ENCODE measurements at places on chromosomes 6 and 20.

DNA sequence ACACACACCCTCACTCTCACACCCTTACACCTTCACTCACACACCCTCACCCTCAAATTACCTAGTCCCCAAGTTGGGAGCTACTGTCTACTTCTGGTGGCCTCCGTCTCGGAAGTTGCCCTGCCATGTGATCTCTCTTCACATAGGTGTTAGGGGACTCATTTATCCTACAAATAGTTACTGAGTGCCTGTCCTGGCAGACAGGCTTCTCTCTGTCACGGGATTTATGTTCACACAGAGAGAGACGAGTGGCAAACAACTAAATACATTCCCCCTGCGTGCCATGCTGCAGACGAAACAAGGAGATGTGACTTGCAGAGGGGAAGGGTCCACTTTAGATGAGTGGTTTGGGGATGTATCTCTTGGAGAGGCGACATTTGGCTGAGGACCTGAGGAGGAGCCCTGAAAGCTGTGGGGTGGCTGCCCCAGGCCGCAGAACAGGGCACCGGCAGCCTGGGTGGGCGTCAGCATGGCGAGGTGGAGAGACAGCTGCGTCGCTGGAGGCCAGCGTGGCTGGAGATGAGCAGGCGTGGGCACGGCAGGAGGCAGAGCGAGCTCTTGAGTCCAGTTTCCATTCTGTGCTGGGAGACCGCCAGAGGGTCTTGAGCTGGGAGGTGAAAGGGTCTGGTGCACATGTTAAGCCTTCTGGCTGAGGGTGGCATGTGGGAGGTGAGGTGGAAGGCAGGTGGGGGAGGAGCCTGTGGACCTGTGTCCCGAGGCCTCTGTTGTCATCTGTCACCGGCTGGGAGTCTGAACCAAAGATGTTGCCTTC is 17.2 kb downstream of the DYNLT1 start:
- DNase-seq = no peak

- DNase-seq = no peak
These were observed 98.7 kb downstream of the SHLD1 start for GRCh38 chr20:5848711-5849505.

DNA sequence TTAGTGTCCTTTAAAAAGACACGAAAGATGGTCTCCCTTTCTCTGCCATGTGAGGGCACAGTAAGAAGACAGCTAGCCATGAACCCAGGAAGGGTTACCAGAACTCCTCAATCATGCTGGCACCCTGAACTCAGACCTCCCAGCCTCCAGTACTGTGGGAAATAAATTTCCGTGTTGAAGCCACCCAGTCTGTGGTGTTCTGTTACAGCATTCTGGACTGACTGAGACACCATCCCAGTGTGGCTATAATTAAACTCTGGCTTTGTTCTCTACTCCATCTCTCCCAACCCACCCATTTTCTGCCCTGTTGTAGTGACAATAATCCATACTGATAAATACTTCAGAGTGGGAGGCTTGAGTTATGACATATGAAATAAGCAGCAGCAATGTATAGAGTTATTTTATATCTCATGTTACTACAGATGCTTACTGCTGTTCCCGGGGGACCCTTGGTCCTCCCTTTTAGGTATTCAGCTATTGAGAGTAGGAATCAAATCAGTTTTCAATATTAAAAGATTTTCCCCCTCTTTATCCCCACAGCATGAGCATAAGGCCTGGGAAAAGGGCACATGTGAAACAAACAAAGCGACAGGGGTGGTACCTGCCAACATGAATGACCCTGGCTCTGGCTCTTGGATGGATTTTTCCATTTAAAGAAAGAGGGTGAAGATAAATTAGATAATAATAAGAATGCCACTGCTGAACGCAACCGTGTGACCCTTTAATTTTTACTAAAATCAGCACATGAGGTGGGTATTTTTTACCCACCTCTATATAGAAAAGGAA is 224.3 kb upstream of the SLC35B3 start:
- DNase-seq = no peak

- DNase-seq = no peak
These were observed 23.1 kb downstream of the ENPP3 start for GRCh38 chr6:131660195-131660594.

GRCh38 chr6:147839708-147840610 is 331.5 kb downstream of the SAMD5 start:
- no peak for DNase-seq

GRCh38 chr6:119034827-119035458 is 43.5 kb downstream of the FAM184A start:
- DNase-seq = no peak

- DNase-seq = no peak
These were observed 372.0 kb downstream of the PREX1 start for GRCh38 chr20:48455651-48456365.

GRCh38 chr6:4021854-4022695 is 56.9 kb downstream of the FAM217A start:
- DNase-seq = no peak

DNA sequence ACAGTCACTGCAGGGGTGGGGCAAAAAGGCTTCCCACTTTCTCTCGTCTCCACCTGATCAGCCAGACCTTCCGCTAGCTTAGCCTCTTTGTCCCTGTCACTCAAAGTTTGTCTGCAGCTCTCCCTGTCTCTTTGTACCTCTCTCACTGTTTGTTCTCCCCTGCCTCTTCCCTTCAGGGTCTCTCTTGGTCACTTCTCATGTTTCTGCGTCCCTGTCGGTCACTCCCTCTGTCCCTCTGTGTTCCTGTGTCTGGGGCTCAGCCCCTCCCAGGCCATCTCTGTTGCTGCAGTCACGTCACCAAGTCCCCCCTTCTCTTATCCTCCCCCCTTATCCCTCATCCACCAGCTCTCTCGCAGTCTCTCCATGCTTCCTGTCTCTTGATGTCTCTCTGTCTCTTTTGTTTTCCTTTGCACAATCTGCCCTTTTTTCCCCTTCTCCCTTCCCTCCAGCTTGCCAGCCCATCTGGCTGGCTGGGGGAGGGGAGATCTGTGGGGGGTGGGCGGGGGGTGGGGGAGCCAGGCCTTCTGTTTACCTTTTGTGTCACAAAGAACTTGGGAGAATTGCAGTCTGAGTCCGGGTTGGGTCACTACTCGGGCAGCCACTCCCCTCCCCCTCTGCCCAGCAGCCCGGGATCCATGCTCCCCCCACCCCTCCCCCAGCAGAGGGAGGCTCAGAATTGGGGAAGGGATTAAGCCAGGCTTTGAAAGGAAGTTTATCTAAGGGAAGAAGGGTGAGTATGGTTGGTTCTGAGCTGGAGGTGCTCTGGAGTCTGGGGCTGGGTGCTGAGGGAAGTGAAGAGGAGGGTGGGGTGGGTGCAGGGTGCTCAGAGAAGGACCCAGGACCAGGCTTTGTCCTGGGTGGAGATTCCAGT is 32.3 kb downstream of the FOXP4 start:
- no peak for DNase-seq

Data from stimulated activated CD4-positive, alpha-beta T cell treated with anti-CD3 and anti-CD28 coated beads, Interleukin-1b, Interleukin-23, amount 100 ng/mL, for 1 hour (primary cell).